Temporal lobe (tissue), 4 donors: ENCODE measurements at places on chromosomes 2 and 18. TPM values are rescaled to one million over a fixed set of nuclear protein-coding genes. Genes with fewer than 3 reads are reported as not detected.

CFLAR gene
- 26.6 TPM for total RNA-seq

CCDC138 gene
- total RNA-seq: 29.0 TPM

CYP26B1 gene
- total RNA-seq: 3.7 TPM

IL36A gene
- not detected for total RNA-seq

PJVK gene
- total RNA-seq: 4.2 TPM

EVA1A gene
- total RNA-seq: 0.98 TPM

NMUR1 gene
- total RNA-seq: under 0.01 TPM
